ENCODE measurements at places on chromosomes 16 and 17.

GRCh38 chr16:88487920-88488851, 35.1 kb downstream of the ZFPM1 start:
- no peak for DNase-seq

DNA sequence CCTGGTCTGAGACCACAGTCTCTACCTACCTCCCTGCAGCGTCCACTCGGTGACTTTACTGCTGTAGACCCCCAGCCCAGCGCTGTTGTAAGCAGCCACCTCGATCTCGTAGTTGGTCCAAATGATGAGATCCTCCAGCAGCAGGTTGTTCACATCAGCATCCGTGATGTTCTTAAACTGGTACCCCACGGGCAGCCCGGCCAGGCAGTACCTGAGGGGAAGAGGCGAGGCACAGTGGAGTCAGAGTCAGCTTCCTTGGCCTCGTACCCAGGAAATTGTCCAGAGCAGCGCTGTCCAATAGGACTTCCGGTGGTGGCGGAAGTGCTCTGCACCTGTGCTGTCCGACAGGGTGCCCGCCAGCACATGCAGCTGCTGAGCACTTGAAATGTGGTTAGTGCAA, 104.0 kb upstream of the CDC42EP4 start:
- DNase-seq: no peak

DNA sequence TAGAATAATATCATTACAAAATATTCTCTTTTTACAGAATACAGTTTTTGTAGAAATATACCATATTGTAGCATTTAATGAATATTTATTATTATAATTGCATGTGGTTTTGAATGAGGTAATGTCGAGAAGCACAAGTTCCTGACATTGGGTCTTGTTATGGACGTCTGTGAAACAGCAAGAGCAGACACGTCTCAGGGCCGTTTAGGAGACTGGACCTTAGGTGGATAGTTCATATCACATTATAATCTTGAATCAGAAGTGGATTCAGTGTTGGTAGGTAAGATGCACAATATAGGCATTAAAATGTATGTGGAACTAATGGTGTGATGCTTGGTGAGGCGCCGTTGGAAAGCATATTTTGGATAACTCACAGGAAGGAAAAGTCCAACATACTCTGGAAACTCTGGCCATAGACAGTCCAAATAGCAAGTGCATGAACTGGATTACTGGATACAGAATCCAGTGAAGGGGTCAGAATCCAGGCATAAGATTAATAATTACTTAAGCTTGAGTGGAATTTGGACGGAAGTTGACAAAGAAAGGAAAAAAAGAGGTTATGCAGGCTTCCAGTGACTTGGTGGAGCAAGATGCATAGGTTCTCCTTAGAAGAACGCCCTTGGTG, 17.2 kb downstream of the ABCA8 start:
- DNase-seq: no peak

GRCh38 chr16:84740596-84741116, 40.9 kb downstream of the USP10 start:
- peak; percentile 82 for DNase-seq

DNA sequence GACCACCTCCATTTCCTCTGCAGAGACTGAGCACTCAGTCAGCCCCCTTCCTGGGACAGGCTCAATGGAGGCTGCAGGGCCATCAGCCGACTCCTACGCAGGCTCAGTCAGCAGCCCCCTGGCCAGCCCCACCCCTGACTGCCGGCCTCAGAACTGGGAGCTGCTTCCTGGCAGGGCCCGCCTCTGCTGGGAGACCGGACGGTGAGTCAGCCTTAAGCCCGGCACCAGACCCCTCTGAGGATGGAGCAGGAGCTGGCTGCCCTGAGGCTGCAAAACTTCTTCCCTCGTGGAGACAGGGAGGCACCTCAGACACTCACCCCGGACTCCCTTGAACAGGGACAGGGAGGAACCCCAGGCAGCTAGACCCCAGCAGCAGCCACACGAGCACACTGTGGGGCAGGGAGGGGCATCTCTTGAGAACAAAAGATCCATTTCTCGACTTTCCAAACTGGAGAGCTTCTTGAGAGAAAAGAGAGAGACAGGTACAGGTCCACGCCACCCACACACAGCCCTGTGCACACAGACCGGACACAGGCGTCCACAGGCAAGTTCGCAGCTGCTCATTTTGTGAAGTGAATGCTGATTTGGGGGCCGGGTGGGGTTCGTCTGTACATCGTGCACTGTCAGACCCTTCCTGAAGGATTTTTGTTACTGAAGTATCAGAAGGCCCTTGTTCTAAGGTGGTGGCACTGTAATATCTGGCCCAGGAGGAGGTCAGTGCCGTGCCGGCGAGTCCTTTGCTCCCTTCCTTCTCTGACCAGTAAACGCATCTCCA, 1.3 kb upstream of the TUBB3 start:
- DNase-seq: no peak

- DNase-seq: peak; percentile 72
Measured at GRCh38 chr17:58329035-58329809, 627 bp upstream of the TSPOAP1 start.

- no peak for DNase-seq
Measured at GRCh38 chr17:69696650-69697049, 282.2 kb downstream of the MAP2K6 start.

DNA sequence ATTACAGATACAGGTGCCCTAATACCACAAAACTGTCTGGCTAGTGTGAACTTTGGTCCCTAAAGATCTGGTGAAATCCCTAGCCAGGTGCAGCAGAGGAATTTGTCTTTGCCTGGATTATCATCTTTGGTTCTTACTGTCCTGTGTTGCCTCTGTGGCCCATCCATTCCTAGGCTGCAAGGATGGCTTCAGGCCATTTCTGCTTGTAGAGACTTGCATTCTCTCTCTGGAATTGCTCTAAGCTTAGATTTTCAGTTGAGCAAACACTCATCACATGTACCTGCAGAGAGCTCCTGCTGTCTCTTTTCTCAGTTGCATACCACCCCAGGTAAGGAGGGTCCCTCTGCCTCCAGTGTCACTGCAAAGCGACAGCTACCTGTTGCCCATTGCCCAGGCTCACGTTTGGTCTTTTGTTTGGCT, 114.9 kb downstream of the PRKCA start:
- no peak for DNase-seq

- DNase-seq: no peak
Measured at GRCh38 chr17:81025741-81026129, 9.2 kb upstream of the BAIAP2 start.

DNA sequence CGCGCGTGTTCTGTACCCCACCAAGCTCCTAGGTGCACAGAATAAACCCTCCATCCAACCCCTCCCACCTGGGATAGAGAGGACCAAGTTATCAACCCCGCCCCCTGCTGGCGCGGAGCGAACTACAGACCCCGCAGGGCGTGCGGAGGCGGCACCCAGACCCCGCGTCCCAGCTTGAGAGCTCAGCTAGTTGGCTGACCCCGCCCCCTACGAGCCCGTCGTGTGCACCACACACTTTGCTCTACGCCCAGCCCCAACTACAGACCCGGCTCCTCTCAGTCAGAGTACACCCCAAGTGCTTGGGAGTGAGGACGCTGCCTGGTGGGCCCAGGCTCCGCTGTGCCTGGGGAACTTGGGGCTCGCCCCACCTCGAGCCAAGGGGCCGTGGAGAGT, 1.5 kb downstream of the GRIN2A start:
- DNase-seq: no peak

DNA sequence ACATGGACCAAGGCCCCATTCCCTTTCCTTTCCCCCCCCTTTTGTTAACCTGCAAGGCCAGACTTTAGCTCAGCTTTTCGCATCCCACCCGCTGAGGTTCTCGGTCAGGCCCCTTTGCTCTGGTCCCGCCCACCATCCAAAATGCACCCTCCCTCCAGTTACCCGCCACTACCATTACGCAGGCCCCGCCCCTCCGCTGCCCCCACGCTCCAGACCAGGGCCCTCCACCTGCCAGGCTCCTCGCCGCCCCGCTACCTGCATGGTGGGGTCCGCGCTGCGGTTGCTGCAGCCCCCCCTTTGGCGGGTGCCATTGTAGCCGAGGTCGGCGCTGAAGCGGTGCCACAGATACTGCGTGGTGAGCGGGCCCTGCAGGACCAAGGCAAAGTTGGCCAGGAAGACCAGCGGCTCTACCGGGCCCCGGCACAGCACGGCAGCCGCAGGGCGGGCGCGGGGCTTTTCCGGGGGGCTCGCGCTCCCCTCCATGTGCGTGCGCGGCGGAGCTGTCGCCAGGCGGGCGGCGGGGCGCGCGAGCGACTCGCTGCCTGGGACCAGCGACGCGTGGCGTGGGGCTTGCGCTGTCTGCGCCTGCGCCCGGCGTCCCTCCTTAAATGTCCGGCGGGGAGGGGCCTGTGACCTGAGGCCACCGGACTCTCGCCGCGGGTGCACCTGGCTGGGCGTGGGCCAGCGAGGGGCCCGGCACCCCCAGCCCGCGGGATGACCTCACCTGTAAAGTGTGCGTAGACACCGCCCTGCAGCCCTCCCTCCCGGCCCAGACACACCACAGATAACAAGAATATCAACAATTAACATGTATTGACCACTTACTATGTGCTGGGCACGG, at the start of gene SLC46A1:
Gene SLC46A1 (minus strand): TSS at position 581 of the 841 bp plus-strand sequence. CDS start 98 bp downstream, at position 483.
- no peak for DNase-seq

GRCh38 chr17:16215002-16215272, 397 bp downstream of the NCOR1 start:
- DNase-seq: no peak

GRCh38 chr17:27945333-27945616, 52.1 kb upstream of the LYRM9 start:
- DNase-seq: no peak

DNA sequence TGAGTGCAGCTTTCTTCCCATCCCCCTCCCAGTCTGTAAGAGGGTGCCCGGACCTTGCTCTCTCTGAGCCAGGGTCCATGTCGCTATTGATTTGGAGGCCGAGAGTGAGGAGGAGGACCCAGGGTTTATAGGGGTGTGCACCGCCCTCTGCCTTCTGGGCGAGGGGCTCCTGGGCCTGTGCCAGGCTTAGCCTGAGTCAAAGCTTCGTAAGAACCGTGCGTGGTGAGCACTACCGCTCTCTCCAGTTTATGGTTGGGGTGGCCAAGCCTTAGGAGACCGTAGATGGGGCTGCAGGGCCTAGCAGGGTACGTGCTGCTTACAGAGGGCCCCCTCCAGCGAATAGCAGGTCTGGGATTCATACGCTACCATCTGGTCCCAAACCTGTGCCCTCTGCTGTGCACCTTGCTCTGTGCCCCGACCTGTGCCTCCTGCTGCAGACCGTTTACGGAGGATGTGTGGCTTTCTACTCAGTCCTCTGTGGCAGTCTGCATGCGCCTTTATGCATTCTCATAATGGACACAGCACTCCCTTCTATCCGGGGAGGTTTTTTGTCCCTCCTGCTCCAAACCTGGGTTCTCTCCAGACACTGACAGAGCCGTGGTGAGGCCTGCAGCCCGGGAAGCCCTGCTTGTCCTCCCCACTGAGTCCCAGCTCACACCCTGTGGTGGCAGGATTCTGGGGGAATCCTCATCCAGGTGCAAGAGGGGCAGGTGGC, 54.7 kb downstream of the PGS1 start:
- DNase-seq: no peak

DNA sequence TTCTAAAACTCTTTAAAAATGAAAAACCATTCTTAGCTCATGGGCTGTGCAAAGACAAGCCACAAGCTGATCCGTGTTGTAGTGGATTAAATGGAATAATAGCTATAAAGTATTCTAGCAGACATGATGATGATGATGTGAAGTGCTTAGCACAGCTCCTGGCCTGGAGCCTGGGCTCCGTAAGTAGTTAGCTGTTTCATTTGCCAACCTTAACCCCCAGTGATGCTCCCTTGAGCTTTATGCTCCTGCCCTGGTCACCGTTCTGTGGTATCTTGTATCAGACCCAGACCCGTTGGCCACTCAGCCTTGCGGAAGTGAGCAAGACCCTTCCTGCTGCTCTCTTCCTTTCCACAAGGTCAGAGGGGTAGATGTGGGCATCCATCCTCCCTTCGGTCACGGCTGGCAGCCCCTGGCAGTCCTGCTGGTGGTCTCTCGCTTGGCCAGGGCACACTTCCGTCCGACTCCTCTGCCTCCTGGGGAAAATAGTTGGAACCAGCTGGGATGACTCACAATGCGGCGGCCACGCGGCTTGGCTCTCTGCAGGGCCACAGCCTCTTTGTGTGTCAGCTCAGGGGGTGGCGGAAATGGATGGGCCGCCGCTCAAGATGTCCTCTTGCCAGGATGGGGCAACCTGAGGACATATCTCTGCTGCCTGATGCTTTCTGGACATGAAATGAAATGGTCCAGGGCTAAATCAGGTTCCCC, 79.1 kb downstream of the GPR139 start:
- no peak for DNase-seq

DNA sequence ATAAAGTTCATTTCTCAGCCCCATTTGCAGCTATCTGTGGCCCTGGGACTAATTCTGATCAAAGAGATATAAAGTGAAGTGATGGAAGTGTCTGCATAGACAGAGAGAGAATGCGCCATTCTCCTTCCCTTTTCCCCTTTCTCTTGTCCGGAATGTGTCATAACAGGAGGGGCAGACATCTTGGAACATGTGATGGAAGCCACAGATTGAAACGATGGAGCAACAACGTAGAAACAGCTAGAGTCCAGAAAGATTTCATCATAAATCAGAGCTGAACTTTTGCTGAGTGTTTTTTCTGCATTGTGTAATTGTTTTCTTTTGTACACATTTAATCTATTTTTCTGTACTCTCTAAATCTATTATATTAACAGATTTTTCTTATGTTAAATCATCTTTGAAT, 11.3 kb downstream of the ASGR1 start:
- DNase-seq: no peak

DNA sequence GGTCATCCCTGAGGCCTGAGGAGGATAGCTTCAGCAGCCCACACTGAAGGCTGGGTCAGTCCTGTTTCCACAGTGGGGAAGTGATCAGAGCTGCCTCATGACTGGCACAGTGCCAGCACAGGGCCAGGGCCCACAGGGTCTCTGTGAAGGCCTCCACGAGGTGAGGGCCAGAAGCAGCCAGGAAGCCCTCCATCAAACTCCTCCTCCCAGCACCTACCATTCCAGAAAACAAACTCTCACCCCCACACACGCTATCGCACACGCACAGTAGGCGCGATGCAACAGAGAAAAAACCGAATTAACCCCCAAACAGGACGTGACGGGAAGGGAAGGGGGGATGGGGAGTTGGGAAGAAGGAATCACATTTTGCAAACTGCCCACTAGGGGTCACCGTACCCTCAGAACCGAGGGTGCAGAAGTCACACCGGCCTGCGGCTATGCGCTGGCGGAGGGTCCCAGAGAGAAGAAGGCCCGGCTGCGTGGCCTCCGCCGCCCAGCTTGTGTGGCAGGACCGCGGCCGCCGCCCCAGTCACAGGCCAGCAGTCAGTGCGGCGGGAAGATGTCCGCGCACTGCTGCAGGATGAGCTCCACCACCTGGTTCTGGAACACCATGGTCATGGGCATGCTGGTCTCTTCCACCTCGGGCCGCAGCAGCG, 37.6 kb downstream of the ARHGAP27 start:
- peak; percentile 61 for DNase-seq

DNA sequence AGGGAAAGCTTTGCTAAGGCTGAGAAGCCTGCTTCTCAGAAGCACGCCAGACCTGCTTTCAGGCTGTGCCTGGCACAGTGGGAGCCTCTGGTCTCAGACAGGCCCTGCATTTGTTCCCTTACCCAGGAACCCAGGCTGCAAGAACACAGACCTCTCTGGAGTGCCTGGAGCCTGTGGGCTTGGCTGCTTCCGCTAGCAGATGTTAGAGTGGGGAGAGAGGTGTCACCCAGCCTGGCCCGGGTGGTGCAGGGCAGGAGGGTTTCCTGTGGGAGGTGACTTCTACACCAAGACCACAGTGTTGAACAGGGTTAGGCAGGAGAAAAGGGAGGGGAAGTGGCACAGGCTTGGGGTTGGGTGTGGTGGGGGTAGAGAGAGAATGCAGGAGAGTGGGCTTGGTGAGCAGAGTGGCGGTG, 35.8 kb upstream of the ADGRG1 start:
- DNase-seq: no peak
